ENCODE measurements at places on chromosomes 1 and 21.

DNA sequence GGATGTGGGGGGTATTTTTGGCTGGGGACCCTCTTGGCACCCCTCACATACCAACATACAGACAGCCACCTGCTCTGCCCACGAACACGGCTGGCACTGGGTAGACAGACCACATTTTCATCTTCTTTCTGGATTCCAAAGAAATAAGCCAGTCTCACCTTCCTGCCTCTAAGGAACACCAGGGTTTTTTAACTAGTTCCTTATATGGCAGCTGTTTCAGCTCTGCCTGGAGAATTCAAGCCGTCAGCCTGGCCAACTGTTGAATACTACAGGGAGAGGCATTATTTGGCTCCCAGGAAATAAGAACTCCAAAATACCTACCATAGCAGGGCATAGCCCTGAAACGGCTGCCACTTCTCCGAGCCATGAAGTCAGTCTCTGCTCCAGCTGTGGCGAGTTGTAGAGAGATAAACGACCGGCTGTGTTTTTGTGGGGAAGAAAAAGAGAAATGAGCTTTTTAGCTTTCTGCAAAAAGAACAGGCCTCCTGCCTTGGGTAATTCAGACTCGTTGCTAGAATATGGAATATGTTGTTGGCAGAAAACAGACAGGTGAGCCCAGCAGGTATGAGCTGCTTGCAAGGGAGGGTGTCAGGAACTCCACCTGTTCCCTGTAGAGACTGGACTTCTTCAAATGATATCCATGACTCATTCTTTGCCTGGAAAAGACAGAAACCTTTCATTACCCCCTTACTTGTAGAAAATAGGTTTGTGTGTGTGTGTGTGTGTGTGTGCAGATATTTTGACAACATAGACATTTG is 51.8 kb downstream of the MT1HL1 start:
- no peak for DNase-seq

- DNase-seq, result no peak
These were observed 93.8 kb downstream of the DMRTA2 start for GRCh38 chr1:50329332-50329932.

DNA sequence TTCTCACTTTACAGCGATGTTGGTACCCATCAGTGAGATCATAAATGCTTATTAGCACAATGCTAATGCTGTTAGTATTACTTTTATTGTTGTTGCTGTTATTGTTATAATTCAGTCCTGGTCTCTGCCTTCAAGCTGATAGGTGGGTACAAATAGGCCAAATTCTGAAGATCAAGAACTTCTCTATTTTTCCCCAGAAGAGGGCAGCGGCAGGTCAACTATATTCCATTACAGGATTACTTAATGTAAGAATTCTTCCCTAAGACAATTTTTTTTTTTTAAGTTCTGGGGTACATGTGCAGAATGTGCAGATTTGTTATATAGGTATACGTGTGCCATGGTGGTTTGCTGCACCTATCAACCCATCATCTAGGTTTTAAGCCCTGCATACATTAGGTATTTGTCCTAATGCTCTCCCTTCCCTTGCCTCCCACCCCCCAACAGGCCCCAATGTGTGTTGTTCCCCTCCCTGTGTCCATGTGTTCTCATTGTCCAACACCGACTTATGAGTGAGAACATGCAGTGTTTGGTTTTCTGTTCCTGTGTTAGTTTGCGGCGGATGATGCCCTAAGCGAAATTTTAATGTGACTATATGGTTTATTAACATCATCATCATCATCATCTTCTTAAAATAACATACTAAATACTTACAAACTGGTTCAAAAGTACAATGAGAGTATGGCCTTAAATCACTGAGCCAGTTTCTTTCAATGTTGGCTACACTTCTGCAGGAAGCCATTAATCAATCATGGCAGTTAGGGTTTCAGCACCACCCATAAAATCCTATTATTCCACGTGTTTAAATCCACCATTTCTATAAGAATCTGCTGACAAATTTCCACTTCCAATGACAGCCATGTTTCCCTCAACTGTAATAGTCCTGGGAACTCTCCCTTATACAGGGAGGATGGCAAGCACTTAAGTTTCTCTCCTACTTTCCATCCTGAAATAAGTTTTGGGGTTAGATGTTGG is 19.2 kb downstream of the SLC19A2 start:
- no peak for DNase-seq

DNA sequence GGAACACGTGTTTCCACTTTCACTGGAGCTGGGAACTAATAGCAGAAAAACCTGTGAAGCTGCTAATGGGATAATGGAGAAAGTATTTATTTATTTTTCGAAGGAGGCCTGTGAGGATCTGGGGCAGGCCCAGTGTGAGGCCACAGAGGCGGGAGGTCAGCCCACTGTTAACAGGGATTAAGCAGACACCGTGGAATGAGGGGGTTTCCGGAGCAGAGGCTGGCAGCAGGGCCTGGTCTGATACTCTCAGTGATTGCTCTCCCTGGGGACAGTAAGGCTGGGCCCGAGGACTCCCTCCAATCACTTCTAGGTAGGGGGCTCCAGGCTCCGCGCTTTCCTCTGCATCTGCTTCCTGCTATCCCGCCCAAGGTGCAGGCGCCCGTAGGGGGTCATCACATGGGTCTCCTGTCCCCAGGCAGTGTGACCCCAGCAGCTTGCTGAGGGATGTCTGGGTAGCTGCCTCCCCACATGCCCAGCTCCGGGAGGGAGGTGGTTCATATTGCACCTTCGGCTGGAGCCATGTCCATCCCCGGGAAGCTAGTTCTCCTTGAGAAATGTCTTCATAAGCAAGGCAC is 28.8 kb upstream of the CDCA8 start:
- DNase-seq, result no peak

DNA sequence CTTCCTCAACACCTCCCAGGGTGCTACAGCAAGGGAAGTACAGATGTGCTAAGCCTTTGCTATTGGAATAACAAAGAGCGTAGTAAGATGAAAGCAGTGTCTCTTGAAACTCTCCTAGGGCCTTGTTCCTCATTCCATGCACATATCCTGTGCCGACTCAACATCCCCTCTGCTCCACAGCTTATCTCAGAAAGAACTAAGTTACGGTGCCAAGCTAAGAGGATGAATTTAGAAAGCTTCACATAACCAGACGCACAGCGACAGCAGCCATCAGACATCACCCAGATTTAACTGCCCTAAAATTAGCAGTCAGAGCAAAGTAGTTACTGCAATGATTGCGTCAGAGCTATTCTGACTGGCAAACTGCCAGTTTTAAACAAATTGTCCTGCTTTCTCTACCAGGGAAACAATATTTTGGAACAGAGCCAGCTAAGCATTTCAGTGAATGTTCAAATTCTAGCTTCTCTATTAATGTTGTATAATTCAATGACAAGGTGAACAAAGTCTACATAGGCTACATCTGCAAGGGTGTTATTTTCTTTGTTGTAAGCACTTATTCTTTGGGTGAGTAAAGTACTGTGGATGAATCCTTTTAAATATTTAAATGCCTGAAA is 9.5 kb downstream of the SIPA1L2 start:
- peak; percentile 97 for DNase-seq

DNA sequence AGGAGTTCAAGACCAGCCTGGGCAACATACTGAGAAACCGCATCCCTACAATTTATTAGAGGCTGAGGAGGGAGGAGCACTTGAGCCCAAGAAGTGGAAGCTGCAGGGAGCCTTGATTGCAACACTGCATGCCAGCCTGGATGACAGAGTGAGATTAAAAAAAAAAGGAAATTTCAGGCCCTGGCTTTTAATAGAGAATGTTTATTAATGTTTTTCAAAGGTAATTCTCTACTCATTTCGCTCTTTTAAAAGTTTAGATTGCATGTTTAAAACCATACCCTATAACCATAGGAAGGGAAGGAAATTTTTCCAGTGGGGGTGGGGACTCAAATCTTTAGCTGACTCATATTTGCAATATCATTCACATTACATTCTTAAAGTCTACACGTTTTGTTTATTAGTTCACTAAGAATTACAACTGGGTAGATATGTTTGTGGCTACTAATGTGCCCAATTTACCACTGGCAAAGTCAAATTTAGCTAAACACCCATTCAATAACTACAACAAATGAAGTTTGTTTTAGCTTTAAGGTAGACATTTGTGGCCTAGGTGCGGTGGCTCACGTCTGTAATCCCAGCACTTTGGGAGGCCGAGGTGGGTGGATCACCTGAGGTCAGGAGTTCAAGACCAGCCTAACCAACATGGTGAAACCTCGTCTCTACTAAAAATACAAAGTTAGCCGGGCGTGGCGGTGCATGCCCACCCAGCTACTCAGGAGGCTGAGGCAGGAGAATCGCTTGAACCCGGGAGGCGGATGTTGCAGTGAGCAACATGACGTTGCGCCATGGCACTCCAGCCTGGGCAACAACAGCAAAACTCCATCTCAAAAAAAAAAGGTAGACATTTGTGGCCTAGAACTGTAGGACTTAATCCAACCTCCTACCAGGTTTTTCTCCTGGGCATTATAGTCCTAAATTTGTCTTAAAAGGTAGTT is 5.0 kb downstream of the KDM5B start:
- DNase-seq, result no peak

DNA sequence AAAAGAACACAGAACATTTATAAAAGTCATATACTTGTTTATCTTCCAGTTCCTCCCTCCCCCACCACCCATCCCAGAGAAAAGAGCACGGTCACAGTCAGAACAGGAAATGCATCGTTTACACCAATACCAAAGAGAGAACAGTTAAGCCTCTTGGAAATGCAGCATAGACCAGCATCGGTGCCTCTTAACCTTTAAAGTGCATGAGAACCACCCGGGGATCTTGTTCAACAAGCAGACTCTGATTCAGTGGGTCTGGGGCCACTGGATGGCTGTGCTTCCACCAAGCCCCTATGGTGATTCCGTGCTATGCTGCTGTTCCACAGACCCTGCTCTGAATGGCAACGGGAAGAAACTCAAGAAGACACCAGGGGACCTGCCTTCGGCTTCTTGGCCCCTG is 19.2 kb downstream of the FAM89A start:
- DNase-seq, result no peak

GRCh38 chr1:67675800-67676199 is 9.2 kb upstream of the GADD45A start:
- no peak for DNase-seq

- DNase-seq, result no peak
These were observed 43.3 kb upstream of the RGS18 start for GRCh38 chr1:192115000-192115399.

- DNase-seq, result no peak
These were observed 470 bp upstream of the MTMR11 start for GRCh38 chr1:149936992-149937705.

DNA sequence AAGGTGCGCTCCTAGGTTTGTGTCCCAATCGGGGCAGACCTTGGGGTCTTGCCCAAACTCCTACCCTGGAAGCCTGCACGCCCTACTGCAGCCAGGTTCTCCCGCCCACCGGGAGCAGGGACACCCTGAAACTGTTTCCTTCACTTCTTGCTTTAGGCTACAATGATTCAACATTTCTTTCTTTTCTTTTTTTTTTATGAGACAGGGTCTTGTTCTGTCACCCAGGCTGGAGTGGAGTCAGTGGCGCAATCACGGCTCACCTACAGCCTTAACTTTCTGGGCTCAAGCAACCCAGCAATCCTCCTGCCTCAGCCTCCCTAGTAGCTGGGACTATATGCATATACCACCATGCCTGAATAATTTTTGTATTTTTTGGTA is 75.8 kb downstream of the ITPKB start:
- no peak for DNase-seq

DNA sequence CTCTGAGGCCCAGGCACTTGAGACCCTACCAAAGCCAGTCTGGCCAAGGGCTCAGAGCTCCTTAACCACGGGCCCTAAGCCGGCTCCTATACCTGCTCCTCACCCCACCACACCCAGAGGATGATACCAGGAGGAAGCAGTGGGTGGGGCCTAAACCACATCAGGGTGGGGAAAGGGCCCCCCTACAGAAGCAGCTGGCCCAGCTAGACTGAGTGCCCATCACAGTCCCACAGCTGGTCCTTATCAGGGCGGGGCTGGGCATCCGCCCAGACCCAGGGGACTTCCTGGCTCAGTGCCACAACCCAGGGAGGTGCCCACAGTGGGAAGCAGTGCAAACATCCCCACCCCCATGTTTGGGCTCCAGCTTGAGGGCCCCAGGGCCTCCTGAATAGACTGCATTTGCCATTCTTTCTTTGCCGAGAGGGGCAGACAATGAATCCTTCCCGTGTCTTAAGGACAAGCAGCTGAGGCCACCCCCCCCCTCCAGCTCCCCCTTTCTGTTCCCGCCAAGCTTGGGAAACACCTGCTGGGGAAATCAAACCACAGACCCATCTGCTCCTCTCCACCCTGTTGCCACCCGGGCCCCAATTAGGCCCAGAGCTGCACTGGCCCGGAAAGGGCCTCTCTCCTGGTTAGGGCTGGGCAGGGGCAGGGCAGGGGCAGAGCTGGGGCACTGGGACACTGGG is 6.2 kb downstream of the E2F2 start:
- DNase-seq, result no peak

Measured in NCI-H1930 (cell line).